SK-N-MC (cell line): ENCODE measurements at places on chromosomes 16 and 17.

DNA sequence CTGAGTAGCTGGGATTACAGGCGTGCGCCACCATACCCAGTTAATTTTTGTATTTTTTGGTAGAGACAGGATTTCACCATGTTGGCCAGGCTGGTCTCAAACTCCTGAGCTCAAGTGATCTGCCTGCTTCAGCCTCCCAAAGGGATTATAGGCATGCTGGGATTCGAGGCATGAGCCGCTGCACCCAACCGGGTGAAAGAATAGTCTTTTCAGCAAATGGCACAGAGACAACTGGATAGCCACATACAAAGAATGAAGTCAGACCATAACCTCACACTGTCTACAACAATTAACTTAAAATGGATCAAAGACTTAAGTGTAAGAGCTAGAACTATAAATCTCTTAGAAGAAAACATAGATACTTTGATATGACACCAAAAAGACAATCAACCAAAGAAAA is 67.6 kb downstream of the TBC1D16 start:
- DNase-seq, result no peak

- DNase-seq, result no peak
These were observed 28.3 kb downstream of the TTC19 start for GRCh38 chr17:16027708-16028584.

- no peak for DNase-seq
These were observed 936.1 kb upstream of the SOX9 start for GRCh38 chr17:71184716-71185115.

DNA sequence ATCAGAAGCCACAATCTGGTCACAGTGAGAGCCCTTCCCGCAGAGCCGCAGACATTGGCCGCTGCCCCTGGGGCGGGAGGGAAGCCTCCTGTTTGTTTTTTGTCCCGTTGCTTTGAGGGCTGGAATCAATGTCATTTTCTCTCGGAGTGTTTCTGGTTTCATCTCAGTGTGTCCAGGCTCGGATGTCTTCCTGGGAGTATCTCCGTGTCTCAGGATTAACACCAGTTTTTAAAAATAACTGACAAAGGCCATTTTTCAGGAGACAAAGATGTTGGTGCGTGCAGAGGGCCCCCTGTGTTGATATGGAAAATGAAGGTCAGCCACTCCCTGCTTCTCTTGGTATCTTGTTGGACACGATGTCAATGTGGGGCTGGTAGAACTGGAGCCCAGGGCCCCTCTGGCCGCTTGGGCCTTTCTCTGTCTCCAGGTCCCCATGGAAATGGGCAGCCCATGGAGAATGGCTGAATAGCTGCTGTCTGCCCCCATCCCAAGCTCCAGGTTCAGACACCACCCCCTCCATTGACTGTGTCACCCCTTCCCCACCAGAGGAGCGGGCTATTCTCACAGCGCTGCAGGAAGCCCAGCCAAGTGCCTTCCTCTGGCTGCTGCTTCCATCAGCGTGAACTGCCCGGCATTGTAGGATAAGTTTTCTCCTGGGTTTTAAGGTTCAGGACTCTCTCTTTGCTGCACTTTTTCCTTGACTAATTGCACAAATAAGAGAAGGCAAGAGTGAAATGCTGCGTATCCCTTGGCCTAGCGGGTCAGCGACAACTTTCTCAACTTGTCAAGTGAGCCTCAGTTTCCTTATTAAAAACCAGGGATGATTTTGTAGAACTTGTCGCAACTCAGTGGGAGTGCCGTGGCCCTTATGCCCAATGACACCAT is 72.2 kb upstream of the METTL9 start:
- DNase-seq, result no peak

- no peak for DNase-seq
These were observed 193.6 kb downstream of the CCDC182 start for GRCh38 chr17:57551321-57552079.

- no peak for DNase-seq
These were observed 38.9 kb downstream of the ST3GAL2 start for GRCh38 chr16:70399951-70400350.

GRCh38 chr17:77129568-77130301 is 11.0 kb upstream of the SEC14L1 start:
- DNase-seq, result no peak

DNA sequence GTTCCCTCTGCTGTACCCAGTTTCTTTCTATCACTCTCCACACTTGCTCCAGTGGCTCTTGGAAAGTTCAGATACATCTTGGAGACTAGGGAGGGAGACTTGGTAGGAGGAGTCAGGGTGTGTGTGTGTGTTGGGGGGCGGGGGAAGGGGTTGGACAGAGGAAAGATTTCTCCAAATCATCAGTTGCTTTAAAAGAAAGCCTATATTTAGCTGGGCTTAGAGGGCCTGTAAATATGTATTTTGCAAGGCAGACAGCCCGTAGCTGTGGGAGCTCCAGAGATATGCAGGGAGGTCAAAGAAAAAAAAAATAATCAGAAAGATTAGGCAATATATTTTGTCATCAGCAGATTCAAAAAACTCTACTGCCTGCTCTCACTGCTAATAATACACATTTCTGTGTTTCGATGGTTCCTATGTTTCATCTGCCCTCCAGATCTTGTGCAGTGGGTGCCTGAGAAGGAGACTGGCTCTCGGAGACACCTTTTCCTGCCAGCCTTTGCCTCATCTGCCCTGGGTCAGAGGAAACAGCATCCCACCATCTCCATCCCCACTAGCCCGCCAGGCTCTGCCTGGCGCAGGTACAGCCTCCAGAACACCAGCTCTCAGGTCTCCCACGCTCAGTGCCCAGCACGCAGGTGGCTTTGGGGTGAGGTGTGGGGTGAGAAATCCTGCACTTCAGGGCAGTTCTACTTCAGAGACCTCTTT is 4.8 kb upstream of the PPP1R9B start:
- DNase-seq, result no peak

DNA sequence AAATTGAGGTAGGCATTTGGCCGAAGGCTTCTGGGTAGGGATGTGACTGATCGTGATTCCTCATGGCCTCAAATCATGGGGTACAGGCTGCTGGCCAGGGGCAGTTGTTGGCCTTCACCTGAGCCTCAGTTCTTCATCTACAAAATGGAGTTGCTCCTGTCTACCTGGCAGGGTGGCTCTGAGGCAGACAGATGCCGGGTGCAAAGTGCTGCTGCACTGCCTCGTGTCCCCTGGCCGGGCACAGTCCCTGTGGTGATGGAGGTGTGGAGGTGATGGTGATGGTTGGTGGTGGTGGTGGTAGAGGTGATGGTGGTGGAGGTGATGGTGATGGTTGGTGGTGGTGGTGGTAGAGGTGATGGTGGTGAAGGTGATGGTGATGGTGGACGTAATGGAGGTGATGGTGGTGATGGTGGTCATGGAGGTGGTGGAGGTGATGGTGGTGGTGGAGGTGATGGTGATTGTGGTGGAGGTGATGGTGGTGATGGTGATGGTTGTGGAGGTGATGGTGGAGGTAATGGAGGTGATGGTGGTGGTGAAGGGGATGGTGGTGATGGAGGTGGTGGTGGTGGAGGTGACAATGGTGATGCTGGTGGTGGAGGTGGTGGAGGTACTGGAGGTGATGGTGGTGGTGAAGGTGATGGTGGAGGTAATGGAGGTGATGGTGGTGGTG is 52.6 kb downstream of the RNF213 start:
- no peak for DNase-seq

DNA sequence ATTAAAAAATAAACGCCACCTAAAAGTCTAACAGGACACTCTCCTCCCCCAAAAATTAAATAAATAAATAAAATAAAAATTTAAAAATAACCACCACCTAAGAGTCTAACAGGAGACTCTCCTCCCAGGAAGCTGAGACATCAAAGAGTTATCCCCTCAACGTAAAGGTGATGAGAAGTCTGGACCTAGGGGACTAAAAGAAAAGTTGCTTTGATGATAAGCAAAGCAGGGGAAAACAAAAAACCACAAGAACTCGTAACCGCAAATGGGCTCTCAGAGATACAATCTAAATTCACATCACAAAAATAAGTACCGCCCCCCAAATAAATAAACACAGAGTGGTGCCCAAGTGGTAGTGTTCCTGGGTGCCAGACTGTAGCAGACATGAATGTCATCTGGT is 412.2 kb downstream of the ZFHX3 start:
- no peak for DNase-seq

- DNase-seq, result no peak
These were observed 82.4 kb downstream of the ANKRD11 start for GRCh38 chr16:89407925-89408300.

- DNase-seq, result no peak
These were observed 16.8 kb downstream of the SEZ6 start for GRCh38 chr17:28989028-28989427.

DNA sequence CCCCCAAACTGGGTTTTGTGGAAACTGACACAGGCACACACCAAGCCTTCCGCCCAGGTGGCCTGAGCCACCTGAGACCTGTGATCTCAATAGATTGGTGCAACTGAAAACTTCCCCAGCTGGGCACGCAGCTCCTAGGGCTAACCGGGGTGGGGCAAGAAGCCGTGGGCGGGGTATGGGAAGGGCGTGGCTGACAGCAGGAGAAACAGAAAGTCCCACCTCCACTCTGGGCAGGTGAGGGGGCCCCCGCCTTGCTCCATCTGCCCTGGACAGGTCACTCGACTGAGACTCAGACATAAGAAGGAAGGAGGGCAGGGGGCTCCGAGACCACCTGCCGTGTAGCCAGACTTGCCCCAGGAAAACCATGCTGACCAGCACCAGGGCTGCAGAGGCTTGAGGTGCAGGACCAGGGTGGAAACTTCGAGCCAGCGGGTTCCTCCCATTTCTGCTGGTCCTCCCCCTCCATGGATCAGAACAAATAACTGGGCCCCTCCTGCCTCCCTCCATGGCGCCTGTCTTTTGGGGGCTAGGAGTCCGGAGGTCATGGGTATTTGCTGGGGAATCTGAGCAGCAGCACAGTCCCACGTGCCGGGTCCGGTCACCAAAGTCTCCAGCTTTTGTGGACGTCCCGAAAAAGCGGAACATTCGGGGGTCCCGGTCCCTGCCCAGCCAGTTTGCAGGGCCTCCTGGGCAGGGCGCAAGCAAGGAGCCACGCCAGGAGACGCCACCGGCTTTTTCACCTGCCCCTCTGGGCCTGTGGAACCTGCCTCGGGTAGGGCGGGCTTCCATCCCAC is 1.3 kb downstream of the TIMP2 start:
- no peak for DNase-seq

- no peak for DNase-seq
These were observed 58.2 kb downstream of the NACA2 start for GRCh38 chr17:61532826-61533225.

- DNase-seq, result no peak
These were observed 9.1 kb downstream of the TUBG1 start for GRCh38 chr17:42618442-42619150.

- DNase-seq, result no peak
These were observed 26.1 kb downstream of the CDH1 start for GRCh38 chr16:68762996-68763756.

GRCh38 chr17:8875957-8876356 is 8.5 kb upstream of the PIK3R6 start:
- DNase-seq, result no peak

GRCh38 chr16:74743668-74744299 is 30.8 kb downstream of the FA2H start:
- no peak for DNase-seq

DNA sequence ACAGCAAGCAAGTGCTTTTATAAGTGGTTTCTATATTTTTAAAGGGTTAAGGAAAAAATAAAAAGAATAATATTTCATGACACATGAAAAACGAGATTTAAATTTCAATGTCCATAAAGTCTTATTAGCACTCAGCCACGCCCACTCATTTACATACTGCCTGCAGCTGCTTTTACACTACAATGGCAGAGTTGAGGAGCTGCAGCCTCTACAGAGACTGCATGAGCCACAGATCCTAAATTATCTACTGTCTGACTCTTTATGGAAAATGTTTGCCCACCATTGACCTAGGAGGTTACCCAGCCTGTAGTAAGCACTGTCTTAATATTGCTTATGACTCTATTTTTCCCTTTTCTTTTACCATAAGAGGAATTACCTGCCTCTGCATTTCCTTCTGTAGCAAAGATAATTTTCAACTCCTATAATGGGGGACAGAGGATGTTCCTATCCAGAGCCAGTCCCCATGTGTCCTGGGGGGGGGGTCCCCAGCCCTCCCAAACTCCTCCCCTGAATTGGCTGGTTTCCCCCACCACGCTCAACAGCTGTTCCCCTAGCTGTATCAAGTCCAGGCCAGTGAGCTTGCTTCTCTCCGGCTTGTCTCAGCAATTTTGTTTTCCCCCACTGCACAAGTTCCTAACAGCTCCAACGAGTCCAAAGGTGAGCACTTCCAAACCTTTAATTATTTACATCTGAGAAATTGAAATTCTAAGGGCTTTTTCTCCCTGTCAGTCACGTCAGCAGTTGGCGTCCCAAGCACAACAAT is 139.4 kb upstream of the ERCC4 start:
- no peak for DNase-seq

DNA sequence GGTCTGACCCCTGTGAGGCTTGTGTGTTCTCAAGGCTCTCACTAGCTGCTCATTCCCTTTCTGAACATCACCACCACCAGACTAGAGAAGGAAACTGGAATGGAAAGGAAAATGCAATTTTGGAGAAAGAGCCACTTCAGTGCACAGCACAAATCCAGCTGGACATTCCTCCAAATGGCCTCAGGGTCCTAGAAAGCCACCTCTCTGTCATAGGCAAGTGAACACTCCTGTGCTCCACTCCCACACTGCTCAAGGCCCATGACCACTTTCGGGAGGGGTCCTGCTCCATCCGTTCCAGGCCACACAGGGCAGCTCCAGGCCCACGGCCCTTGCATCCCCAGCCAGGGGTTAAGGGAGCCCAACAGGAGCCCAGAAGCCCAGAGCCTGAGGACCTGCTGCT is 2.6 kb downstream of the LRRC75A start:
- DNase-seq, result no peak

DNA sequence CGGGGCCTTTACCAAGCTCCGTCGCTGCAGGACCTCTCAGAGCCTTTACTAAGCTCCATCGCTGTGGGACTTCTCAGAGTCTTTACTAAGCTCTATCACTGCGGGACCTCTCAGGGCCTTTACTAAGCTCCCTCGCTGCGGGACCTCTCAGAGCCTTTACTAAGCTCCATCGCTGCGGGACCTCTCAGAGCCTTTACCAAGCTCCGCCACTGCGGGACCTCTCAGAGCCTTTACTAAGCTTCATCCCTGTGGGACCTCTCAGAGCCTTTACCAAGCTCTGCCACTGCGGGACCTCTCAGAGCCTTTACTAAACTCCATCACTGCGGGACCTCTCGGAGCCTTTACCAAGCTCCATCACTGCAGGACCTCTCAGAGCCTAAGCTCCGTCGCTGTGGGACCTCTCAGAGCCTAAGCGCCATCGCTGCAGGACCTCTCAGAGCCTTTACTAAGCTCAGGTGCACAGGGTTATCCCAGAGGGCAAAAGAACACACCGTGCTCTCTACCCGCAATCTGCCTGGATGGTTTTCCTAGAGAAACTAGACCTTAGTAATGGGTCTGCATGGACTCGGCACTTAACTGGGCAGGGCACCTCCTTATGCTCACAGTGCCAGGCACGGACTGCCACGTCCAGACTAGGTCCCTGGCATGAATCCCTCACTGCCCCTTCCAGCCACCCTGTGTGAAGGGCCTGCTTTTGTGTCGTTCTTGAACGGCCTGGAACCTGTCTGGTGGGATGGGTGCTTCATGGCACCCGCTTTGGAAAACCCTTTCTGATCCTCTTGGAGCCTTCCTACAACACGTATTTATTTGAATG is 69.2 kb upstream of the DOC2B start:
- no peak for DNase-seq
